NCI-H446 (cell line): ENCODE measurements at places on chromosomes 1 and 21.
A peak's percentile ranks its signal among the peaks of the same experiment; 100 is the strongest.

GRCh38 chr1:40748841-40749718 is 34.5 kb upstream of the KCNQ4 start:
- no peak for DNase-seq

GRCh38 chr1:202565890-202566602 is 144.2 kb downstream of the SYT2 start:
- DNase-seq = no peak

DNA sequence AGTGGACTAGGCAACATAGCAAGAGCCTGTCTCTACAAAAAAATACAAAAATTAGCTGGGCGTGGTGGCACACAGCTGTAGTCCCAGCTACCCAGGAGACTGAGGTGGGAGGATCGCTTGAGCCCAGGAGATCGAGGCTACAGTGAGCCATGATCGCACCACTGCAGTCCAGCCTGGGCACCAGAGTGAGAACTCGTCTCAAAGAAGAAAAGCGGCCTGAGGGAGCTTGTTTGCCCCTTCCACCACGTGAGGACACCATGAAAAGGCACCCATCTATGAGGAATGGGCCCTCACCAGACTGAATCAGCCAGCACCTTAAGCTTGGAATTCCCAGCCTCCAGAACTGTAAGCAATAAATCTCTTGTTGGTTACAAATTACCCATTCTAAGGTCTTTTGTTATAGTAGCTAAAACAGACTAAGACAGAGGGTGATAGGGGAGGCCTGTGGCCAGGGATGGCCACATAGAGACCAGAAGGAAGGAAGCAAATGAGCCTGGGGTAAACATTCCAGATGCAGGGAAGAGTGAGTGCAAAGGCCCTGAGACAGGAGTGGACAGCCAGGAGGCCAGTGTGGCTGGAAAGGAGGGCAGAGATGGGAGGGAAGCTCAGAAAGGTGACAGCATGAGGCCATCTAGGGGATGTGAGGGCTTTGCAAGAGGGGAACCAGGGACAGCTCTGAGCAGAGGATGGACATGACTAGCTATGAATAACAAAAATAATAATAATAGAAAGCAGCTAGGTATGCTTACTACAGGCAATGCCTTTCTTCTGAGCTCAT is 120.1 kb downstream of the MATN1 start:
- no peak for DNase-seq

- DNase-seq = no peak
These were observed 5.8 kb upstream of the CFAP74 start for GRCh38 chr1:2009101-2010053.

GRCh38 chr1:241817956-241818612 is 29.9 kb upstream of the EXO1 start:
- DNase-seq = no peak

GRCh38 chr1:40477678-40478053 is 576 bp downstream of the ZFP69 start:
- DNase-seq = peak; percentile 24

DNA sequence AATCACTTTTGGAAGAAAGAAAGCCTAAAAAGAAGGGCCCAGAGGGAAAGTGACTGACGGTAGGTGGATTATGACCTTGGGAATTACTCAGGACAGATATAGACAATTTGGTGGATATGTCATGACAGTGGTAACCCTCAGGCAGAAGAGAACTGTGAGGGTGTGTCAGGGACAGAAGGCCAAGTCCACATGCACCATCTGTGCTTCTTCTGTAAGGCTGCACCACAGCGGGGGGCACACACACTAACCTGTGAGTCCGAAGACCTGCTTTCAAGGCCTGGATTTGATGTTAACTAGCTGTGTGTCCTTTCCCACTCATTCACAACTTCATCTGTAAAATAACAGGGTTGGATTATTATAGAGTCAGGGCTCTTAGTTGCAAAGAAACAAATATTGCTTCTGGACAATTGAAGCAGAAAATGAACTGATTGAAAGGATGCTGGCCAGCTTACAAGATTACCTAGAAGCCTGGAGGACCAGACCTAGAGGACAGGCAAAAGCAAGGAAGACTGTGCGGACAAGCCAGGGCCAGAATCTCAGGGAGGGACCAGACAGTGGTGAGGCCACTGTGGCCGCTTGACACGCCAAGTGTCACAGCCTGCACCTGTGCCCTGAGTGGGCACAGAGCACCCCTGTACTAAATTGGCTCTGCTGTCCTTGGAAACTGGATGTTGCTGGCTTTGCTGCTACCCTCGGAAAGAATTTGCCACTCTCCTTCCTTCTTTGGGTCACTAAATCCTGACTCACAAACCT is 34.7 kb upstream of the USP24 start:
- DNase-seq = no peak

- DNase-seq = no peak
These were observed 24.6 kb downstream of the NKAIN1 start for GRCh38 chr1:31215065-31215570.

GRCh38 chr1:184387069-184387475 is 243 bp downstream of the C1orf21 start:
- DNase-seq = no peak

- no peak for DNase-seq
These were observed 78.1 kb downstream of the DHRS3 start for GRCh38 chr1:12539705-12540579.

DNA sequence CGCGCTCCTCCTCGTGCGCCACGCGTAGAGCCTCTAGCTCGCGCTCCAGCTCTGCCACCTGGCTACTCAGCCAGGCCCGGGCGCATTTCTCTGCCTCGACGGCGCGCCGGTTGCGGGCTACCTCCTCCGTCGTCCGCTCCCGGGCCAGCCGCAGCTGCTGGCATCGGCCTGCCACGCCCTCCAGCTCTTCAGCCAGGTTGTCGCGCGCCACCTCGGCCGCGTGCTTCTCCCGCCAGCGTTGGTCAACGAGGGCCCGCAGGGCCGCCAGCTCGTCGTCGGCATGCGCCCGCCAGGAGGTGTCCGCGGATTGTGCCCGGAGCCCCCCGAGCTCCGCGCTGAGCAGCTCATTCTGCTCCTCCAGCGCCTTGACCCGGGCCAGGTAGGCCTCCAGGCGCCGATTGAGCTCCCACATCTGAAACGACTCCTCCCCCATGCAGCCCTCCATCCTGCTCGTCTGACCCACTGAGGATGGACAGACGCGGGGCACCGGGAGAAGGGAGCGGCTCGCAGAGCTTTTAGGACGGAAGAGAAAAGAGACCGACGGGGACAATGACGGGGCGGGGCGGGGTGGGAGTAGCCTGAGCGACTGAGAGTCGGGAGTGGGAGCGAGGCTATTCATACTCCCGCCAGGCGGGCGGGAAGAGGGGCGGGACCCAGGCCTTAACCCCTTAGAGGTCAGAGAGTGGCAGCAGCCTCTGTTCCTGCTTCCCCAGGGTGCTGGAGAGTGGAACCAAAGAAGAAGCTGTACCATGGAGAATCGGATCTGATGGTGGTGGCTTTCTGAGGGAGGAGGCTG is at the start of gene NES:
Gene NES, minus strand, starts transcription at position 588 of the 796 bp plus-strand sequence. Its CDS starts 143 bp downstream, at position 445.
- no peak for DNase-seq

DNA sequence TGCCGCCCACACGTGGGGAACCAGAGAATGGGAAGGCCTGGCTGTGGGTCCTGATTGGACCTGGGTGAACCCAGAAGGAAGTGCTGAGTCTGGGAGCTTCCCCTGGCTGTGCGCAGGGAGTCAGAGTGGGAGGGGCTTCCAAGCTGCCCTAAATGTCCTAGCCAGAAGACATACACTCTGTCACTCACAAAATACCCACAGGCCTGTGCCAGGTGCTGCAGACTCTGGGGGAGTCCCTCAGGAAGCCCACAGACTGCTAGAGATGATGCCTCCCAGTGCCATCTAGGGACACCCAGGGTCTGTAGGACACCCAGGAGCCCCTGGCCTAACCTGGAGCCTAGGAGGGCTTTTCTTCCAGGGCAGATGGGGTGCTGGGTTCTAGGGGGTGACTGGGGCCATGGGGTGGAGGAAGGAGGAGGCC is 33.7 kb upstream of the LRP8 start:
- DNase-seq = no peak

DNA sequence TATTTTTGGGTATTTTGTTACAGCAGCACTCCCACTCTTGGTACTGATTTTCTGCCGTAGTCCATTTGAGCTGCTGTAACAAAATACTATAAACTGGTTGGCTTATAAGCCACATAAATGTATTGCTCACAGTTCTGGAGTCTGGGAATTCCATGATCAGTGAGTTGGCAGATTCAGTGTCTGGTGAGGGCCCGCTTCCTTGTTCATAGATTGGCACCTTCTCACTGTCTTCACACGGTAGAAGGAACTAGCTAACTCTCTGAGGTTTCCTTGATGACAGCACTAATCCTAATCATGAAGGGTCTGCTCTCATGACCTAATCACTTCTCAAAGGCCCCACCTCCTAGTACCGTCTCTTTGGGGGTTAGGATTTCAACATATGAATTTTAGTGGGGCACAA is 85.2 kb downstream of the HHAT start:
- no peak for DNase-seq

DNA sequence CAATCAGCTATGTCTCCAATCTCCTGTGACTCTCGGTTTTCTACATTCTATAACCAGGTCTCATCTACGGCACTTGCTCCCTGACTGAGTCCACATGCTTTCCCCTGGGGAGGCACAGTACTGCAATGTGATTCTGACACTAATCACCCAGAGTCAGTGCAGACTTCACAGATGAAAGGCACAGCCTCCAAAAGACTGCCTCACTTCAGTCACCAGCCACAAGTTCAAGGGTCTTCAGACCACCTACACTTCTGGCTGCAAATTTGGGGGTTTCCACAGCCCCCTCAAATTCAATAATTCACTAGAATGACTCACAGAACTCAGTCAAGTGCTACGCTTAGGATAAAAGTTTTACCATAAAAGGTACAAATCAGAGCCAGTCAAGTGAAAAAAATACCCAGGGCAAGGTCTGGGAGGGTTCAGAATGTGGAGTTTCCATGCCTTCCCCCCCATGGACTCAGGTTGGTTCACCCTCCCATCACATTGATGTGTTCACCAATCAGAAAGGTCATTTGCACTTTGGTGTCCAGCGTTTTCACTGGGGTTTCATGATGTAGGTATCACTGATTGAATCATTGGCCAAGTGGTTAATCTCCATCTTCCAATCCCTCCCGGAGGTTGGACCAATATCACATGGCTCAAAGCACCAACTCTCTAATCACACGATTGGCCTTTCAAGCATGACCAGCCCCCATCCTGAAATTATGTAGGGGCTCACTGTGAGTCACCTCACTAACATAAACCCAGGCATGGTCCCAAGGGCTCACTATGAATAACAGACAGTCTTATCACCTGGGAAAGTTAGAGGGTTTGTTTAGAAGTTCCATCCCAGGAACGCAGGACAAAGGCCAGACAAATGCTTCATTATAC is 182.9 kb upstream of the CAMK1G start:
- no peak for DNase-seq

GRCh38 chr1:158145173-158145719 is 35.4 kb upstream of the CD1D start:
- DNase-seq = peak; percentile 39

GRCh38 chr1:61506236-61506635 is 218.7 kb downstream of the TM2D1 start:
- no peak for DNase-seq

DNA sequence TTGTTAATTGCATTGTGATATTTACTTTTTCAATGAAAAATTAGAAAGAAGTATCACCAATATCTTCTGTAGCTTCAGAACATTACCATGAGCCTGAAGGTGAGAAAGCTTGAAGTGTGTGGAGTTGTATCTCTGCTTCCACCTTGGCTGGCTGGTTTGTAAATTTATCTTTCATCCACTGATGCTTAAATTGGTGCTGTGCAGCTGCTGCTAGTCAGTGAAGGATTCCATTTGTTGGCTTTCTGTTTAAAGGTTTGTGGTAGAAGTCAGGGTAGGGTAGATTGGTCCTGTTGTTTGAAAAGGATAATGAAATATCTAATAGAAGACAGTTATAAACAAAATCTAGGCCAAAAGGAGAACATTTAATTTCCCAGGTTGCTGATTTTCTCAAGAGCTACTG is 105.7 kb downstream of the C1orf21 start:
- DNase-seq = no peak

DNA sequence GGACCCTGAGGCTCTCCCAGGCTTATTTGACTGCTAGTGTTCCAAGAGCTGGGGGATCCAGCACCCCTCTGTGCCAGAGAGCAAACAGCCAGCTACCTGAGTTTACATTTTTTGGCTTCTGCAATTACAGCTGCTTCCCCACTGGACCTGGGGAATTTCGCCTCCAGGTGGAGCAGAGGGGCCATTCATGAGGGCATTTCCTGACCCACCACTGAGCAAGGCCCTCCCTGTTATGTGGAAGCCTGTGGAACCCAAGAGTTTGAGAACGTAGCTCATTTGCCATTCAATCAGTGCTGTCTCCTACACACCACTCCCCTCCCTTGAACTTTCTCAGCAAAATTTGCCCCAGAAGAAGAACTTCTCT is 42.7 kb upstream of the TMEM51 start:
- DNase-seq = no peak
